Right renal cortex interstitium (tissue), 3 donors: ENCODE measurements at places on chromosomes 5 and 9. TPM values are rescaled to one million over a fixed set of nuclear protein-coding genes. Genes with fewer than 3 reads are reported as not detected.

Gene SOHLH1
- not detected for polyA plus RNA-seq

Gene MYOT
- polyA plus RNA-seq = 0.94 TPM

Gene NUDT12
- 36.7 TPM for polyA plus RNA-seq

Gene TEX48
- polyA plus RNA-seq = not detected

Gene ANKRD18A
- 3.2 TPM for polyA plus RNA-seq
